Epithelial cell of proximal tubule (primary cell): ENCODE measurements at places on chromosomes 7 and 10. TPM values are rescaled to one million over a fixed set of nuclear protein-coding genes. Genes with fewer than 3 reads are reported as not detected.

- DNase-seq, result no peak
Measured at GRCh38 chr10:15805395-15806058, 54.8 kb downstream of the MINDY3 start.

DNA sequence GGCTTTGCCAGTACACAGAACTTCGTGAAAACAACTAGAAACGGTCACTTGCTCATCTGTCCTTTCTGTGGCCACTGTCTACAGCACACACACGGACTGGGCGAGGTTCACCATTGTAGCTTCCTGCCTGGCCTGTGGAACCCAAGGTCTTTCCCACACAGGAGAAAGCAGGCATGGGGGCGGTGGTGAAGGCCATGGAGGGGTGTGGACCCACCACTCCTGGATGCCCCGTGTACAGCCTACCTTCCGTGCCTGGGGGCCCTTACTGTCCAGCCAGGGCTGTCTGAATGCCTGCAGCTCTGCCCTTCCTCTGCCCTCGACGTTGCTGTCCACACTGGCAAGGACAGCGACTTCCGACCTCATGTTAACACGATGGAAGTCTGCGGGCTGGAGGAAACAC is 108.8 kb downstream of the PRPF18 start:
- DNase-seq, result no peak

DNA sequence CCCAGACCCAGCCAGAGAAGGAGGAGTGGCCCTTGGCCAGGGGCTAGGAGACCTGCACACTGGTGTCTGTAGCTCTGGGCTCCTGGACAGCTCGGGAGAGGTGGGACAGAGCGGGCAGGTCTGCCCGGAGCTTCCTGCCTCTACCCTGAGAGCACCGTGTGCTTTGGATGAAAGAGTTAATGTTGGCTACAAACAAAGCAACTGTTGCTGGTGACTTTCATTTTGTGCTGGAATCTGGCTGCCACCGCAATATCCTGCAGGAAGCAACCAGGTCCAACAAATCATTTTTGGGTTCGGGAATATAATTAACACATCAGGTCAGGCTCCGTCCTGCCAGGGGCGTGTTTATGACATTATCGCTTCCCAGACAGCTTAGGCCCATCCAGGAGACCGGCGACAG is 441.8 kb upstream of the MKI67 start:
- DNase-seq, result no peak

DNA sequence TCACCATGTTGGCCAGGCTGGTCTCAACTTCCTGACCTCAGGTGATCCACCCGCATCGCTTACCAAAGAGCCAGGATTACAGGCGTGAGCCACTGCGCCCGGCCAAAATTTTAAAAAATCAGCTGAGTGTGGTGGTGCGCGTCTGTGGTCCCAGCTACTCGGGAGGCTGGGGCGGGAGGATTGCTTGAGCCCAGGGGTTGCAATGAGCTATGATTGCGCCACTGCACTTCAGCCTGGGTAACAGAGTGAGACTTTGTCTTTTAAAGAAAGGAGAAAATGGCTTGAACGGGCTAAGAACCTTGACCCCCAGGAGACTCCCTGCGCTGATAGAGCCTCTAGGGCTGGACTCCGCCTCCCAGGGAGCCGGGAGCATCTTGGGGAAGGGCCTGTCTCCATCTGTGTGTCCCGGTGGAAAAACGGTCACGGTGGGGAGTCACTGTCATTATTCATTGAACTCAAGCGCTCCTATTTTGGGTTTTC is 760 bp upstream of the KCTD7 start:
- peak; percentile 22 for DNase-seq

DNA sequence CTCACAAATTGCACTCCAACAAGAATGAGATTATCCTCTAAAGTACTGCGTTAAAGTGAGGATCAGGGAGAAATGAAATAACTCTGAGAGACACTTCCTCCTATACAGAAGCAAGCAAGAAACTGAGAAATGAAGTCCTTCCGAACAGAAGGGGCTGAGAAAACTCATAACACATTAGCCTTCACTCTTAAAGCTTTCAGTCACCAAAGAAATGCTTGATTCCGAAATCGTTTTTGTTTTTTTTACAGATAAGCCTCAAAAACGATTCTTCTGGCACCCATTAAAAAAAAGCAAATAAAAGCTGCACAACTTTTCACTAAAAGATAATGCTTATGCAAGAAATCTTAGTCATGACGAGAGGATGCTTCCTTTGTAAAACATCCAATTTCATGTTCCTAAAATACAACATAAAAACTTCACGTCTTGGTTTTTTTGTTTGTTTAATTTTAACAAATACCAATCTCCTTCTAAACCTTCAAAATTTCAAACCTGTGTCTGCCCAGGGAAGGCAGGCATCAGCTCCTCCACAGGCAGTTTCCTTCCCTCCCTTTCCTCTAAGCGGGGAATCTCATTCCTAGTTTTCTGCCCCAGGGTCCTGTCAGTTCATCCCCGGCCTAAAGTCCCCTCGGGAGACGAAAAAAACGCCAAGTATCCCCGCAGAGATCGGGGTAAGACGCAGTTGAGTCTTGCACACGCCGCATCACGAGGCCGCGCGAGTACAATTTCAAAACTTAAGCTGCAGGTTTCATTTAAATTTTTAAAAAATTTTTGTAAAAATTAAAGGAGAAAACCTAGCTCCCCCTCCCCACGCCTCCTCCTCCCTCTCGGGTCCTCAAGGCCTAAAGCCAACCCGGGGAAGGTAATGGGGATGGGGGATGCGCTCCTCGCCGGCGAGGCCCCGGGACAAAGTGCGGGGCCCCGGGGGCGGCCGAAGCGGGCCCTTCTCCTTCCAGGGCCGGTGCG is 1.1 kb downstream of the BAZ1B start:
- DNase-seq, result no peak

DNA sequence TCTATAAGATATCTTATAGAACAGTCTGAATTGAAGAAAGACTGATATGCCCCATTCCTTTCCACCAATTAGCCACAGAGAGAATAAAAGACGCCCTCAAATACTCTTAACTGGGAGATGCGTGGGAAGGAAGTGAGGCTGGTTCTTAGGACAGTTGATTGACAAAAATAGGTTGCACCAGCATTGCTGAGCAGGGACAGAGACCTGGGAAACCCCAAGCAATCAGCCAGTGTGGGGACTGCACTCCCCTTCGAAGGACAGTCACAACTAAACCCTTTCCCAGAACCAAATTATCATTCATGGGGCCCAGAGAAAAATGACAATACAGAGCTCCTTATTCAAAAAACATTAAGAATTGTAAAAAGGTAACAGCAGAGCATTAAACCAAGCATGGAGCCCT is 196.9 kb upstream of the GHITM start:
- DNase-seq, result no peak

SFMBT2 gene
- 1.2 and 2.4 TPM in 2 replicates for total RNA-seq

GRCh38 chr10:92081641-92082040 is 158.1 kb downstream of the BTAF1 start:
- peak; percentile 36 for DNase-seq

DNA sequence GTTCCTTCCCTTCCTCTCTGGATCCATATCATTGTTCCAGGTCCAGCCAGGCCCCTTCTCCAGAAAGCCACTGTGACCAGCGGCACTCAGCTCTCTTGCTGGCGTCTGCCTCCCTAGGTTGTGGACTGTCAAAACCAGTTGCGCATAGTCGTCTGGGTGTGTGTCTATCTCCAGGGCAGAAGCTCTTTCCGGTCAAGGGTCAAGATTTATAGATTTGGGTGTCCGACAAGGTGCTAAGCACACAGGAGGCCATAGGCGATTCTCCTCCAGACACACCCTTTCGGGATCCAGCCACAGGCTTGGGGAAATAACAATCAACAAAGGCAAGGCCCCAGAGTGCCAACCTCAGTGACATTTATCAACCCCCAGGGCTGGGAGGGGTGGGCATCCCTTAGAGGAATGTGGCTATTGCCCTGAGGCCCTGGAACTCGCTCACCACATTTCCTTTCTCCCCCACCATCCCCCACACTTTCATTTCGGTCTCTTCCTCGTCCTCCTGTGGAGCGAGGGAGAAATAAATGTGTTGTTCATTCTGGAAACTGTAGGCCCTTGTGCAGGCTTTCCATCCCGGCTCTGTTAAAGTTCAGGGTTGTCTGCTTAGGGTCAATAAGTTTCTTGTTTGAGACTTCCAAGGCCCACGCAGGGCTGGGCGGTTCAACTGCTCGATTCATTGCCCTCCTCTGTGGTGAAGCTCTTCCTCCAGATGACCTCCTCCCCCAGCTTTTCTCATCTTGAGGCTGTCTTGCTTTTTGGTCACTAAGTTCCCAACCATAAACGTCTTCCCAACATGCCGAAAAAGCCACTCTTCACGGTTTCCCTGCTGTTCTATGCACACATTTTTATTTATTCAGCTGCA is 57.9 kb downstream of the AFAP1L2 start:
- DNase-seq, result no peak

GRCh38 chr7:142606081-142606480 is 143.2 kb upstream of the PRSS1 start:
- DNase-seq, result no peak

KLF14 gene
- total RNA-seq, result 0.14 TPM in 1 of 2 replicates, not detected in the other

ADO gene
- 19.8 and 22.8 TPM in 2 replicates for total RNA-seq

OR9A2 gene
- total RNA-seq, result 0.17 TPM in 1 of 2 replicates, not detected in the other

ARHGAP21 gene
- 39.9 and 46.8 TPM in 2 replicates for total RNA-seq

DNA sequence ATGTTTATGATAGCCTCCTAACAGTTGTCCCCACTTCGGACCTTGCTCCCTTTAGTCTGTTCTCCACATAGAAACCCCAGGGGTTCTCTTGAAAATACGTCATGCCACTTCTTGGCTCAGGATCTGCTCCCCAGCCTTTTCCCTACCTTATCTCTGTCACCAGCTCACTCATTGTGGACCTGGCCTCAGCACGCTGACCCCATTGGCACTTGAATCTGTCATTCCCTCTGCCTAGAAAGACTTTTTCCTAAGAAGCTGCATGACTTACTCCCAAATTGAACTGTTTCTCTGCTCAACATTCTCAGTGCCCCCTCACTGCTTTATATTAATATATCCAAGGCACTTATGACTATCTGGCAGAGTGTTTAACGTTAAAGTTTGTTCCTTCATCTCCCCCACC is 8.4 kb downstream of the EPDR1 start:
- DNase-seq, result no peak

OR2A5 gene
- total RNA-seq, result not detected in 2 replicates

- no peak for DNase-seq
Measured at GRCh38 chr10:120793088-120793487, 58.1 kb upstream of the WDR11 start.

VSTM2A gene
- total RNA-seq, result not detected in 2 replicates

ZNF394 gene
- 14.7 and 15.7 TPM in 2 replicates for total RNA-seq

MUC3A gene
- total RNA-seq, result not detected in 2 replicates
